ENCODE measurements at places on chromosomes 11 and 22.

DNA sequence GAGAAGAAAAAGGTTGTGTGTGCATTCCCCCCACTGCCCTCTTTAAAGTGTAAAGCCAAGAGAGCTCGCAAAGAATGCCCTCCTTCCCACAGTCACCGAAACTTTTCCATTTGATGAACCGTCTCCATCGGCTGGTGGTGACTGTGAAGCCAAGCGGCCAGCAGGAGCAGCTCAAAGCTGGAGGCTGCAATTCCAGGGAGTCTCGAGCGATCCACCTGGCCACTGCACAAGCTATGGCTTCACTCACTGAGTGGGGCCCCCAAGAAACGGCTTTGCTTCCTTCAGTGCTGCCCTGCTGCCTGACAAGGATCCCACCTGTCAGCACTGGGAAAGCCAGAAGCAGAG, 117.7 kb downstream of the ABTB2 start:
- DNase-seq: no peak

DNA sequence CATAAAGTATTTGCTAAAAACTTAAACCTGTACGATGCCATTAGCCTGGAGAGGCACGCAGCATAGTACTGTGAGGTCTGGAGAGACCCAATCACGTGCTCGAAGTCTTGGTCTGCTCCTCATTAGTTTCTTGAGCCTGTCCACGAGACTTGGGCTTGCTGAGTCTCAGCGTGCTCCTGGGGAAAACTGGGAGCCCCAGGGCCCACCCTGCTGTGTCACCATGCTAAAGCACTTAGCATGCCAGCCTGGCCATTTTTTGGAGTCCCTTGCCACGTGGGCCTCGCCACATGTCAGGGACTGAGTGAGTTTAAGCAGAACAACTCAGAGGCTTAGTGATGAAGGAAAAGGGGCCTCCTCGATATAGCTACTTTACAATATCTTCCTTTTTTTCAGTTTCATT, 2.6 kb downstream of the CDC45 start:
- DNase-seq: no peak

GRCh38 chr11:126058105-126058874, 4.4 kb downstream of the CDON start:
- DNase-seq: no peak

DNA sequence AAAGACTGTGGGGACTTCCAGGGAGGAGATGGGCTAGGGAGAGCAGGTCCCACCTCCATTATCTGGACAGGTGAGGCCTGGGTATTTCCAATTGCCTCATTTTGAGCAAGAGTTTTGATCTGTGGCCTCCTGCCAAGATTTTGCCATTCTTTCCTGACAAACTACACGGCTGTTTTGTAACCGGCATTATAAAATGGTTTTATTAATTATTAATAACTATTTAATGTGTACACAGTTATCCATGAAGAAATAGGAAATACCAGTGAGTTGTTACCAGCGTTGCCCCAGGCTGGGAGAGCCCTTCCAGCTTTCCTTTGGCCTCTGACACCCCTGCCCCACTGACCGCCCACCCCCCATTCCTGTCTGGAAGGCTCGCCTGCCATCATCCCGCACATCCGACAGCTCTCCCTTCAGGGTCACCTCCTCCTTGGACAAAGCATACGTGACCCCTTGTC, 14.9 kb upstream of the SEC14L3 start:
- DNase-seq: no peak

GRCh38 chr11:93903989-93904388, 53.6 kb upstream of the VSTM5 start:
- DNase-seq: no peak

GRCh38 chr22:44147821-44148574, 32.7 kb upstream of the PARVG start:
- no peak for DNase-seq

GRCh38 chr11:94883878-94884277, 89.5 kb downstream of the CWC15 start:
- no peak for DNase-seq

GRCh38 chr22:23675502-23676415, 15.1 kb upstream of the RGL4 start:
- DNase-seq: no peak

- no peak for DNase-seq
Measured at GRCh38 chr11:134761926-134762247, 349.8 kb upstream of the B3GAT1 start.

GRCh38 chr11:130269326-130269943, 45.3 kb downstream of the ZBTB44 start:
- no peak for DNase-seq

- DNase-seq: no peak
Measured at GRCh38 chr11:104484804-104485554, 321.0 kb upstream of the PDGFD start.

All from non-pigmented ciliary epithelial cell (primary cell).